ENCODE measurements at places on chromosomes 5 and 9. TPM values are rescaled to one million over a fixed set of nuclear protein-coding genes. Genes with fewer than 3 reads are reported as not detected.
A peak's percentile ranks its signal among the peaks of the same experiment; 100 is the strongest.

The SLC6A3 gene
- 0.24 TPM for total RNA-seq

The FCN1 gene
- total RNA-seq: 2.2 TPM

The BTNL9 gene
- 173 TPM for total RNA-seq

The PLCXD3 gene
- total RNA-seq: not detected

The CCDC192 gene
- not detected for total RNA-seq

GRCh38 chr9:89051421-89052025, 60.3 kb downstream of the S1PR3 start:
- no peak for DNase-seq
- no peaks in the 10 kb centered on the region for H3K4me1 ChIP-seq
- H3K4me3 ChIP-seq: no peak overlapping the region
- no peaks in the 10 kb centered on the region for H3K36me3 ChIP-seq
- H3K27ac ChIP-seq: no peak overlapping the region
- H3K27me3 ChIP-seq: no peaks in the 10 kb centered on the region

DNA sequence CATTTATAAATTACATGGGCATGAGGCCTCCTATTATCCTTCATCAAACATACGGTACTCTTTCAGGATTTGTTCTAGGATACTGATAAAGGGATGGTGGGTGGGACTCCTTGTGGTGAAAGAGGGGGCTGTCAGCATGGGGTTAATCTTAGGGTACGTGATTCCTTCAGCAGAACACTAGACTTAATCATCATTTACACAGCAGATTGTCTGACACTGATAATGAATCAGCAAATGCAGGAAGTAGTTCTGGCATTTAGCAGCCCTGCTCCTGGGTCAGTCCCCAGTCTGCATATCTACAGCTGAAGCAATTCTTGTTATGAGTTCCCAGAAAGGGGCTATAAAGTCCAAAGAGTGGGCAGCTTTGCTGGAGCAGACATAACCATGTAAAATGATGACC, 384.6 kb downstream of the SPOCK1 start:
- H3K27ac ChIP-seq: no peak overlapping the region
- H3K27me3 ChIP-seq: no peaks in the 10 kb centered on the region
- H3K4me3 ChIP-seq: no peak overlapping the region
- H3K36me3 ChIP-seq: no peaks in the 10 kb centered on the region

DNA sequence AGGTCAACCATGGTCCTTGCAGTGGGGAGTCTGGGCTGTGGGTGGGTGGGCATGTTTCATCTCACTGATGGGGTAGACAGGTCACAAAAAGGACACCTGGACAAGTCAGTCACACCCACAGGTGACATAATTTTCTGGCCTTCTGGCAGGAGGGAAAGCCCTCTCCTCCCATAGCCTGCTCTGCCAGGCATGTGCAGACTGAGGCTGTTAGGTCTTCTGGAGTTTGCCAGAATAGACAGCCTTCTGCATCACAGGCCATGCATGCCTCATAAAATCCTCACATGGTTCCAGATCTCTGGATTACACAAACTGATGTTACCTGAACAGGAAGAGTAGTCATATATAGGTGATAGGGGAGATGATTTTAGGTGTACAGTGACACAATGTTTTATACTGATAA, 49.1 kb downstream of the ARHGAP26 start:
- no peaks in the 10 kb centered on the region for H3K27me3 ChIP-seq
- H3K4me1 ChIP-seq: no peaks in the 10 kb centered on the region
- H3K4me3 ChIP-seq: no peak overlapping the region
- H3K36me3 ChIP-seq: no peaks in the 10 kb centered on the region
- no peak for DNase-seq

DNA sequence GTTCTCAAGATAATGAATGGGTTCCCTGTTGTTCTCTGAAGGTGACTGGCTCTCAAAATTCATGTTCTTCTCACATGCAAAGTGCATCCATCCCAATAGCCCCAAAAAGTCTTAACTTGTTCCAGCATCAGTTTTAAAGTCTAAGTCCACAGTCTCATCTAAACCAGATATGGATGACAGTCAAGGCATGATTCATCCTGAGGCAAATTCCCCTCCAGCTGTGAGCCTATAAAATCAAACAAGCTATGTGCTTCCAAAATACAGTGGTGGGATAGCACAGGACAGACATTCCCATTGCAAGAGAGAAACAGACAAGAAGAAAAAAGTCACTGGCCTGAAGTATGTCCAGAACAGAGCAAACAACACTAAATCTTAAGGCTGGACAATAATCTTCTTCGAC, 25.4 kb downstream of the FBXO10 start:
- H3K27ac ChIP-seq: no peak overlapping the region
- no peaks in the 10 kb centered on the region for H3K27me3 ChIP-seq
- H3K36me3 ChIP-seq: no peaks in the 10 kb centered on the region
- H3K4me1 ChIP-seq: no peaks in the 10 kb centered on the region

DNA sequence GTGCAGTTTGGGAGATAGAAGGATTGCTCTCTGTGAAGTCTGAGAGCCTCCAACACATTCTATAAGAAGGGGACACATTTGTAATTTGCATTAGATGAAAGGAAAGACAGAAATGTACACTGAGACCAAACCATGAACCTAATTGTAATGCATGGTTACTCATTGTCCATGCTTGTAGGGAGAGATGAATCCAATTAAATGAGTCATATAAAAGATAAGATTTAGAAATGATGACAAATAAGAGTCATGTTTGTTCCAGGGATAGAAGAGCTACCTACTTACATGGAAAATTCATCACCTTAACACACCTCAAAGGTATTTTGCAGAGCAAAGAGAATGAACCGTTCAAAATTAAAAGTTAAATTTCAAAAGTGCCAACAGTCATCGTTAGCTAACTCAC, 85.1 kb downstream of the FBXL7 start:
- H3K27me3 ChIP-seq: no peaks in the 10 kb centered on the region
- no peak overlapping the region for H3K27ac ChIP-seq
- no peaks in the 10 kb centered on the region for H3K4me1 ChIP-seq

GRCh38 chr5:8209500-8209899, 340.6 kb downstream of the MTRR start:
- H3K27ac ChIP-seq: no peak overlapping the region
- H3K4me1 ChIP-seq: no peaks in the 10 kb centered on the region
- H3K4me3 ChIP-seq: no peak overlapping the region
- no peaks in the 10 kb centered on the region for H3K36me3 ChIP-seq
- no peaks in the 10 kb centered on the region for H3K27me3 ChIP-seq

DNA sequence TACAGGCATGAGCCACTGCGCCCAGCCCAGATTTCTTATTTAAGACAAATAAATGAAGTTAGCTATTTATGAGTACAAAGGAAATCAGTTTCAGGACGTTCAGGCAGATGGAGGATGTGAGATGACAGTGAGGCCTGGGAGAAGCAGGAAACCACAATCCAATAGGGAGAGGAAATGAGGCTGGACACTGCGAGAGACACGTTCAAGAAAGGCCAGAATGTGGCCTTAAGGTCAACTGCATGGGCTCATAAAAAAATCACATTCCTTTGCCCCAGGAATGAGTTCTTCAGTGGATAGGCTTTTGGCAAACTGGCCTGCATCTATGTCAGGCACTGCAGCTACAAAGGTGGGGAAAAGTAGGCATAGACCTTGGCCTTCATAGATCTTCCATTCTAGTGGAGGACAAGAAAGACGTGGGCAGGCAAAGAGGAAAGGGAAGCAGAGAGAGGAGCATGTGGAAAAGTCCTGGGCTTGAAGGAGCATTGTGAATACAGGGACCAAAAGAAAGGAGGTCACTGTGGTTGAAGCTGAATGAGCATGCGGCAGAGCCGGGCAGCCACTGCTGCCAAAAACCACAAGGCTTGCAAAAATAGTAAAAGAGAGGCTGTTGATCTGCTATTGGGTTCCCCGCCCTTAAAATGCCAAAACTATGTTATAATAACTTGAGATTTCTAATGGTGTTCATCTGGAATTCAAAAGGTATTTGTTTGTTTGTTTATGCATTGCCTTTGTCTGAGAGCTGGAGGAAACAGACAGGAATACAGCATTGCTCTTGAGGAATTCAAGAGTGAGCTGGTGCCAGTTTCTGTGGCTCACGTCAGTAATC, 133.0 kb downstream of the GNA14 start:
- H3K36me3 ChIP-seq: no peaks in the 10 kb centered on the region
- DNase-seq: no peak
- no peak overlapping the region for H3K27ac ChIP-seq
- no peak overlapping the region for H3K4me3 ChIP-seq
- H3K27me3 ChIP-seq: no peaks in the 10 kb centered on the region

DNA sequence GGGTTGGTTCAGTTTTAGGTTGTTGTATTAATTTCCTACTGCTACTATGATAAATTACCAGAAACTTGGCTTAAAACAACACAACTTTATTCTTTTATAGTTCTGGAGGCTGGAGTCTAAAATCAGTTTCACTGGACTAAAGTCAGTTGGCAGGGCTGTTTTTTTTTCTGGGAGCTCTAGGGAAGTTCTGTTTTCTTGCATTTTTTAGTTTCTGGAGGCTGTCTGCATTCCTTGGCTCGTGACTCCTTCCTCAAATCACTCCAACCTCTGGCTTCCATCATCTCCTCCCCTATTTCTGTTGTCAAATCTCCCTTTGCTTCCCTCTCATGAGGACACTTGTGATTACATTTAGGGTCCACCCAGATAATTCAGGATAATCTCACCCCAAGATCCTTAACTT, 51.3 kb upstream of the SUB1 start:
- H3K36me3 ChIP-seq: no peaks in the 10 kb centered on the region
- H3K4me1 ChIP-seq: peaks cover 49% of the 10 kb centered on the region

- peaks cover 3% of the 10 kb centered on the region for H3K4me1 ChIP-seq
- no peaks in the 10 kb centered on the region for H3K36me3 ChIP-seq
- H3K27me3 ChIP-seq: no peaks in the 10 kb centered on the region
- no peak overlapping the region for H3K4me3 ChIP-seq
- no peak for DNase-seq
Observed at GRCh38 chr5:136030252-136030651, 1.5 kb downstream of the TGFBI start.

GRCh38 chr5:179139936-179140235, 79.7 kb downstream of the ZNF354C start:
- DNase-seq: no peak
- H3K27ac ChIP-seq: no peak overlapping the region
- no peak overlapping the region for H3K4me3 ChIP-seq
- no peaks in the 10 kb centered on the region for H3K27me3 ChIP-seq
- no peaks in the 10 kb centered on the region for H3K4me1 ChIP-seq
- H3K36me3 ChIP-seq: no peaks in the 10 kb centered on the region

DNA sequence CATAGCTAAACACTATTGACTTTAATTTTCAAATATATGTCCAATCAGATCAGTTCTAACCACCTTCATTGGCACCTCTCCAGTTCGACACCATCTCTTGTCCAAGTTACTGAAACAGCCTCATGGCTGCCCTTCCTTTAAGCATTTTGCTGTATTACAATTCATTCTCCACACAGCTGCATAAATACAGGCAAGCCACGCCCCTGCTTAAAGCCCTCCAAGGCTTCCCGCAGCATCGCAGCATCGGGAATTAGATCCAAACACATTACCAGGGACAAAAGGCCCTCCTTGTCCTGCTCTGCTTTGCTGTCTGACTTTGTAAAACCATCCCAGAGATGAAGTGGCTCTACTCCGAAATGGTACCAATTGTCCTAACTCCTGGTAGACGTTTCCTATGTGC, 75.1 kb upstream of the RAI14 start:
- H3K4me1 ChIP-seq: no peaks in the 10 kb centered on the region
- H3K36me3 ChIP-seq: no peaks in the 10 kb centered on the region
- no peaks in the 10 kb centered on the region for H3K27me3 ChIP-seq
- H3K27ac ChIP-seq: no peak overlapping the region
- no peak overlapping the region for H3K4me3 ChIP-seq
- DNase-seq: no peak

DNA sequence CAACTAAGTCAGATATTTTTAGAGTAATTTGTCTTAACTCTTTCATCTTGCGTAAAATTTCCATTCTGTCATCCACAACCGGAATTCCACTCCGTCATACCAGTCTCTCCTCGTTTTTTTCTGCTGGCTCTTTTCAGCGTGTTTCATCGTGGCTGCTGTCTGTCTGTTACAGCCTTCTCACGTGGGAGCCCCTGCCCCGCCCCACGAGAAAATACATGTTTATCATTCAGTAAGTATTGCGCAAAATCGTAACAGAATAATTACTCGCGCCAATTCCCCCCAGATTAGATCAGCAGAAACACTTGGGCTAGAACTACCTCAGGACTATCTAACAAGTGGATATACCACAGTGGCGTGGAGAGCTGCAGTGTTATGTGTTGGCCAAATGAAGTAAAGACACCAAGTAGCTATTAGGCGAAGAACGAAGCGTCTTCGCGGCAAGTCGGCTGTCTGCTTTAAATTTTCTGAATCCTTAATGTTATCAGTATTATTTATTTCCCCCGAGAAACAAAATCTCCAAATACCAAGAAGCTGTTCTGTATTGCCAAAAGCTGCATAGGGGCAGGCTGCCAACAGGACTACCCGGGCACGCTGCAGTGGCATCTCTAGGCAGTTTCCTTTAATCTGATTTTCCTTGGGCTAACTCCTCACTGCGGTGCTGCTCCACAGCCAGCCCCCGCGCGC, 566 bp upstream of the FOCAD start:
- no peak for DNase-seq
- H3K4me1 ChIP-seq: peaks cover 15% of the 10 kb centered on the region
- H3K36me3 ChIP-seq: no peaks in the 10 kb centered on the region
- H3K27ac ChIP-seq: no peak overlapping the region
- no peaks in the 10 kb centered on the region for H3K27me3 ChIP-seq

GRCh38 chr5:1662559-1663085, 137.0 kb downstream of the MRPL36 start:
- DNase-seq: no peak
- H3K4me3 ChIP-seq: no peak overlapping the region
- H3K27me3 ChIP-seq: peaks cover 25% of the 10 kb centered on the region
- H3K4me1 ChIP-seq: peaks cover 8% of the 10 kb centered on the region
- no peaks in the 10 kb centered on the region for H3K36me3 ChIP-seq

- H3K36me3 ChIP-seq: no peaks in the 10 kb centered on the region
- no peaks in the 10 kb centered on the region for H3K4me1 ChIP-seq
- DNase-seq: no peak
- H3K4me3 ChIP-seq: no peak overlapping the region
Observed at GRCh38 chr5:1264211-1264610, 30.7 kb downstream of the TERT start.

DNA sequence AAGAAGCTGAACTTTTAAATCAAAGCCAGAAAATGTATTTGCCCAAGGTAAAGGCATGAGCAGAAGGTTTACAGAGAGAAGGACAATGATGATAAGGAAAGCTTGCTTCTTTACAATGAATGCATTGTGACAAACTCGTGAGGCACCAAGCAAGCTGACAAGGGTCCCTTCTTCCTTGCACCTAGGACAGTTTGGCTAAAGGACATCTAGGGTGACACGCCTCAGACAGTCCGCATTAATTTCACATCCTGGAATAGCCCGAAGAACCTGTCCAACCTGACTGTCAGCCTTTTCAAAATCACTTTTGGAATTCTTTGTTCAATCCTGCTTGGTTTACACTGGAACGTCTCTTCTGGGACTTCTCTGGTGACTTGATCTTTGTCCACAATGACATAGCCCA, 146.4 kb upstream of the MAP3K1 start:
- H3K36me3 ChIP-seq: no peaks in the 10 kb centered on the region
- peaks cover 58% of the 10 kb centered on the region for H3K4me1 ChIP-seq
- H3K4me3 ChIP-seq: no peak overlapping the region
- peak overlapping the region; percentile 98 for H3K27ac ChIP-seq
- no peak for DNase-seq
